ENCODE measurements at places on chromosomes 2 and 18.

GRCh38 chr2:209688385-209688784, 83.2 kb upstream of the UNC80 start:
- no peak for DNase-seq

- DNase-seq = no peak
Measured at GRCh38 chr2:71639735-71640134, 186.4 kb downstream of the DYSF start.

DNA sequence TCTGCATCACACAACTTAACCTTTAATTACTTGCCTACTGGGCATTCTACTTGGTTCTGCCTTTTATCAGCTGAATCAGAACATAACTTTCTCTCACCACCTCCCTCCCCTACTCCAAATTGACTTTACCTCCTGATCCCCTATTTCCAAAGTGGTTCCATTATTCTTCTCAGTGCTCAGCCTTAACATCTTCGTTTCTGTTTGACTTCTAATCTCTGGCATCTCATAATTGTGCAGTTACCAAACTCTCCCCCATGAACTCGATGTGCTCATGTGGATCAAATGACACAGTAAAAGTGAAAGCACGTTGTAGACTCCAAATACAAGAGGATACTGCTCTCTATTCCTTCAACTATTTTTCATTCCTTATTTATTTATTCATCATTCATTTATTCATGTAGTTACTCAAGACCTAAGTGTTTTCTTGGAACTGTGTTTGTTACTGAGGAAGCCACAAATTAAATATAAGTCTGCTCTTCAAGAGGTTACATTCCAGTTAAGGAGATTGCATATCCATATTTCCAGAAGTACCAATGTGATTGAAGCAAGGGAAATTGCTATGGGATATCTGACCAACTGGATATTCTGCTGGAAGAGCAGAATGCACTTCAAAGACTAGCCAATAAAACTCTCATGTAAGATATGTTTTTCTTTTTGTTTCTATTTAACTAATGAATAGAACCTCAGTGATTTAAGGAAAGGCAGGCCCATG, 158.8 kb downstream of the TMEFF2 start:
- no peak for DNase-seq

GRCh38 chr18:78720456-78721237, 259.0 kb upstream of the SALL3 start:
- no peak for DNase-seq

GRCh38 chr2:101566632-101567228, 91.8 kb upstream of the RFX8 start:
- no peak for DNase-seq

GRCh38 chr2:28293416-28293815, 99.2 kb upstream of the FOSL2 start:
- no peak for DNase-seq

- no peak for DNase-seq
Measured at GRCh38 chr2:42304059-42304713, 56.8 kb downstream of the COX7A2L start.

DNA sequence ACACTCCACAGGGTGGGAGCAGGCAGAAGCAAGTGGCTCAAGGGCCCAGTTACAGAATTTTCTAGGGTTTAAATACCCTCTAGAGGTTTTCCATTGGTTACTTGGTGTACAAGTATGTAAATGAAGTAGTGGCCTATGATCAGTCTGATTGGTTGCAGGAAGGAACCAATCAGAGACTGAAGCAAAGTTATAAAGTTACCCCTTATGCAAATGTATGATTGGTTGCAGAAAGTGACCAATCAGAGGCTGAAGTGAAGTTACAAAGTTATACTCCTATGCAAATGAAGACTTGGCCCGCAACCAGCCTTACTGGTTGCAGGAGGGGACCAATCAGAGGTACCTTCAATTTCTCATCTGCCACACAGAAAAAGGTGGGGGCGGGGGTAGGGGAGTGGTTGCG, 154.6 kb downstream of the INO80D start:
- DNase-seq = no peak

- DNase-seq = no peak
Measured at GRCh38 chr2:23235292-23235691, 149.7 kb upstream of the KLHL29 start.

DNA sequence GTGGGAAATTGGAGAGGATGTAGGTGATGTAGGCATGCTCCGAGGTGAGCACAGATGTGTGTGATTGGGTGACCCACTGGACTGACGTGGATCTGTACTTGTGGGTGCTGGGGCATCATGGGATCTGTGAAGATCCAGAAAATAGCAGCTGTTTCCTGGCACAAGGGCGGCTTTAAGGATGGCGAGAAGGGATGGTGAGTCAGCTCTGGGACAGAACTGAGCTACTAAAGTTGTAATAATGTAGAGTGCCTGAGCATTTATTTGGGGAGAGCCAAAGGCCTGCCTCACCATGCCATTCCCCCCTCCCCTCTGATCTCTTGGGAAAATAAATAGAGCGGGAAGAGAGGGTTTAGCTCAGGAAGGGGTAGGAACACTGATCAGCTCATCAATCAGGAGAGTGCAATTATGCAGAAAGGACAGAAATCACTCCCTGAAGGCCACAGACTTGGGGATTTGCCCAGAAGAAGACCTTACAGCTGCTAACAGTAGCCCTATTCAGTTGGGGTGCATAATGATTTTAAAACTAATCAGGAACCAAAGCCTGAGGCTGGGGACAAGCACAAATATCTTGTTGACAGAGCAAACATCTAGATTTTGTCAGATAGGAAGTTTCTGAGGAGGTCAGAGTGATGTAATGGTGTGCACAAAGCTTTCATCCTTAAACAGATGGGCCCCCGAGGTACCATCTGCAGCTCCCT, 30.3 kb downstream of the TANC1 start:
- no peak for DNase-seq

- DNase-seq = no peak
Measured at GRCh38 chr2:222427646-222428301, 3.4 kb downstream of the SGPP2 start.

- DNase-seq = no peak
Measured at GRCh38 chr2:168874368-168875054, 15.7 kb downstream of the SPC25 start.

DNA sequence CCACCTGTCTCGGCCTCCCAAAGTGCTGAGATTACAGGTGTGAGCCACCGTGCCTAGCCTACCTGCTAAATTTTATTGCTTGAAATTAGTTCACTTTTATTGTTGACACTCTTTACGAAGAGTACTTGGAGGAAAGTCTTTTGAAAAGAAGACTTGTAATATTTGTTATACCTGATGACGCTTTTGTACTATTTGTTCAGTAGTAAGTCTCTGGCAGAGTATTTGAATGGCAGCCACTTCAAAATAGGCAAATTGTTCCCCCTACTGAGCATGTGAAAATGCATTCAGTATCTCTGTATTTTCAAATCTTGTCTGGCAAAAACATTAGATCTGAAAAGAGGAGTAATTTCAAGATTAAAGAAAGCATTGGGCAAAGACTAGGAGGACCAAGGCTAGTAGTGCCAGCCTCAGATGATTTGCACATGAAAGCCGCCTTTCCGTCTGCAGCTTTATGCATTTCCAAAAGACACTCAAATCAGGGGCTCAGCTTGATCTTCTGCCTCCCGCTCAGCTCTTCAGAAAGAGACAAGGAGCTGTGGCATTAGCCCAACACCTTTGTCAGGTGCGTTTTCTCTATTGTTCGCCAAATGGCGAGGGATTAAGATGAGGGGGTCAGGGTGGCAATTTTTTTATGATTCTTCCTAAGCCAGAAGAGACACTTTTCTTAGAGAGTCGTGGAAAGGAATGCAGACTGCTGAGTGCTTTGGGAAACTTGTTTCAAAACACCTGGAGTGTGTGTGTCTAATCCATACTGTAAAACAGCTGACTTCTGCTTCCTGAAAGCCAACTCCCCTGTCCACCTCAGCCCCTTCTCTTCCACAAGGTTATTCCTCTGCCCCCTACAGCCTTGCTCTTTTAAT, 18.8 kb upstream of the FOXI3 start:
- DNase-seq = no peak

- DNase-seq = no peak
Measured at GRCh38 chr2:137255990-137256389, 490.6 kb downstream of the THSD7B start.

DNA sequence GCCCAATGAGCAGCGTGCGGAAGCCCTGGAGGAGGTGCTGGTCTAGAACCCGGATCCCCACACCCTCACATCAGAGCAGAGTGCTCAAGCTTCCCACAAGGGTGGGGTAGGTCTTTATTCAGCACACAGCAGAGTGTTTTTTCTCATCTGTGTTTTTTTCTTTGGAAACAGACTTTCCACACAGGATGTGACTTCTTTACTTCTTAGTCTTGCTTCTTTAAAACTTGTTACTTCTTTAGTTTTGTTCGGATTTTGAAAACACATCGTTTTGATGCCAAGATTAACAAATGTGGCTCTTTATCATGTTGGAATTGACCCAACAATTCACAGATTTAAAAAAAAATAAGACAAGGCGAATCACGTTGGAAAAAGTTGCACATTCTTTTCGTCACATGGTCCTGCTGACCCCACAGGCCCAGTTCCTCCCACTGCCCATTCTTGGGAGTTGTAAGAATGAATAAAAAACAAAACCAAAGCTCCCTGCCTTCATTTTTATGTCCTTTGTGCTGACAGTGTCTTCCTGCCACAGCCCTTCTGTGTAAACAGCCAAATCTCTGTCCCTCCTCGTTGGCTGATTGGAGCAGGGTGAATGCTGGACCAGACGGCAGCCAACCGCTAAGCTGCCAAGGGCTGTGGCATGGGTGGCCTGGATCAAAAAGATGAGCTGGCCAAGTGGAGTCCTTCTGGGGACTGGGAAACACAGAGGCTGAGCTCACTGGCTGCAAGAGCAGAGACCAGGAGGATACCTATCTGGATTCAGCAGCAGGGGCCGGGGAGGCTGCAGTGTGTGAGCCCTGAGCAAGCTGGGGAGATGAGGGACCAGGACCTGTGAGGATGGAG, 81.6 kb downstream of the TWIST2 start:
- DNase-seq = no peak

DNA sequence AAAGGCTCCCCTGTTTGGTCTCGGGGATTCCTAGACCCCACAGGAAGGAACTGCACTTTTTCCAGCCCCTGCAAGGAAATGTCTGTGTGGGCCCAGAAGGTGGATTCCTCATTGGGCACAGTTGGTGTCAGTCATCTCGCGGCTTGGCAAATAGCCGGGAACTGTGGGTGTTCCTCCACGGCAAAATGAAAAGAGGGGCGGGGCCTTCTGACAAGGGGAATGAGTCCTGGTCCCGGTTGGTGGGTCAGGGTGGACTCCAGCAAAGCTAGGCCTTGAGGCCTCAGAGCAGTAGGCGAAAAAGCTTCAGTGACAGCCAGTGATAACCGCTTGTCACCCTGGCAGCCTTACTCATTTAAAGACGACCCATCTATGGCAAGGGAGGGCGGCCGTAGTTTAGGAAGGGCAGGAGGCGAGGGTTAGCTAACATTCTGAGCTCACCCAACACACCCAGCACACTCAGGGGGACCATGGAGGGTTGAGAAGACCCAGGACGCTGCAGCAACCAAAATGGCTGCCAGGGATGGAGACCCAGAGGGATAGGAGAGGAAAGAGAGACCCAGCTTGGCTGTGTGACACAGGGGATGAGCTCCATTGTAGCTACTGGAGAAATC, 16.5 kb downstream of the SLC4A3 start:
- DNase-seq = no peak

DNA sequence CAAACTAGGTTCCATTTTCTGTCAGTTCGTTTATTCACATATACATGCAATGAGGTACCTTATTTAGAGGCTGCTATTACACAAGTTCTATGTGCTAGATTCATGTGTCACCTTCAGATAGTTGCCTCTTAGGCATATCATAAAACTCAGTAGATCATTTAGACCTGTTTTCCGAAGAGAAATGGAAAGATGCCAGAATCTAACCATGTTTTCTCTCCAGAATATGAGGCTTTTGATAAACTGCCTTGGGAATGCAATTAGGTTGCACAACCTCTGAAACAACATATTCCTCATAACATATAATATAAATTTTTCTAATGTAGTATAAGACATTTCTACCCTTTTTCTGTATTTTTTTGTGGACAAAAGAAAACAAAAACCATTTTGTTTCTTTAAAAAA, 108.1 kb downstream of the PRPF40A start:
- no peak for DNase-seq

GRCh38 chr2:132804051-132804450, 134.0 kb upstream of the LYPD1 start:
- no peak for DNase-seq

- no peak for DNase-seq
Measured at GRCh38 chr2:39379643-39380524, 57.2 kb downstream of the MAP4K3 start.

- no peak for DNase-seq
Measured at GRCh38 chr2:175187378-175187777, 5.9 kb upstream of the ATP5MC3 start.

DNA sequence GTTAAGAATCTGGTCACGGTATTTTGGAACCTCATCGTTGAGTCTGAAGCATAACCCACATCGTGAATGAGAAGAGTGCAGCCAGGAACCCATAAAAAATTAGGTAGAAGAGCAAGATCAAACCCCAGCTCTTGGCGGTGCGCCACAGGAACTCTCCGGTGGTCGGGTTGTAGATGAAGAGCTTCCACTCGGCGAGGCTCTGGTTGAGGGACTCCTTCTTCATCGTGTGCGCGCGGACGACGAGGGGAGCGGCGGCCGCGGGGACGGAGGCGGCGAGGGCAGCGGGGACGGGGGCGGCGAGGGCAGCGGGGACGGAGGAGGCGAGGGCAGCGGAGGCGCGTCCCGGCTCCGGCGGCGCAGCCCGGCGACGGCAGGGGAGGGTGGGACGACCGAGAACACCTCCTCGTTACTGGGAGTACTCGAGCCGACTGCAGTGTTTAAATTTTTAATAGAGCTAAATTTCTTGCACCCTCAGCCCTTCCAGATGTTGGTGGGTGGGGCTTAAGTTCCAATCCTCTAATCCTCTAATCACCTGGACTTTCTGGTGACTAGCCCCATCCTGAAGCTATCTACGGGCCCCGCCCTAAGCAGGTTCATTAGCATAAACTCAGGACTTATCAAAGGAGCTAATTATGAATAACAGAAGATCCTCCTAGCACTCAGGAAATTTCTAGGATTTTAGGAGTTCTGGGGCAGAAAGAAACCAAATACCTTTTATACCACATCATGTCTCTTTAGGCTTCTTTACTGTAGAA, 20.4 kb upstream of the PAPOLG start:
- peak; percentile 26 for DNase-seq

GRCh38 chr18:41372046-41372665, 582.9 kb upstream of the PIK3C3 start:
- DNase-seq = no peak

GRCh38 chr2:147548451-147548850, 296.4 kb upstream of the ACVR2A start:
- no peak for DNase-seq
